Kidney epithelial cell (primary cell): ENCODE measurements at places on chromosomes 2 and 18. TPM values are rescaled to one million over a fixed set of nuclear protein-coding genes. Genes with fewer than 3 reads are reported as not detected.

GRCh38 chr18:38961880-38962279 lies 1396.3 kb upstream of the CELF4 start:
- no peak for DNase-seq

DNA sequence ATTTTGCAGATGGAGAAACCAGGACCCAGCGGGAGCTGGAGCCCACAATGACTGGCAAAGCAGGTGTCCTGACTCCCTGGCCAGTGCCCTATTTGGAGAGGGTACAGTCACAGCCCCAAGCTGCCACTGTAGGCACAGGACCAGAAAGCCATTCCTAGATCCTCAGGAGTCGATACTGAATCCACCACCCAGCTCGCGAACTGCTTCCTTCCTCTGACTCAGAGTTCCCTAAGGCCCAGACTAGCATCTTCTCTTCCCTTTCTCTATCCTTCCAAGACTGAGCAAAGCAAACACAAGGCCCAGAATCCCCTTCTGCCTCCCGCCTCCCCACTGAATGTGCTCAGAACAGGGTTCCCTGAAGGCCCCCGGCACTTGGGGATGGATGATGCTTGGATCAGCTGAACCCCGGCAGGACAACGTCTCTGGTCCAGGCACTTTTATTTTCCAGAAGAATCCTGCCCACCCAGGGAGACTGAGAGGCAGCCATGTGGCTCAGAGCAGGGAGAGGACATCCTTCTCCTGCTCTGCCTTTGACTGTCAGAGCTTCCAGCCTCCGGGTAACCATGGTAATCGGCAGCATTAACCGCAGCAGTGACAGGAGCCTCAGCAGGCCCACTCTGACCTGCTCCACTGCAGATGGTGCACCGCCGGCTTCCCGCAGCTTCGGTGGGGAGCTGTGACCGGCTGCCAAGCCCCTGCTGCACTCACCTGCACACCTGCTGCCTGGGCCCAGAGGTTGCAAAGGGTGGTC lies 34.8 kb upstream of the KLHL29 start:
- DNase-seq = no peak

DNA sequence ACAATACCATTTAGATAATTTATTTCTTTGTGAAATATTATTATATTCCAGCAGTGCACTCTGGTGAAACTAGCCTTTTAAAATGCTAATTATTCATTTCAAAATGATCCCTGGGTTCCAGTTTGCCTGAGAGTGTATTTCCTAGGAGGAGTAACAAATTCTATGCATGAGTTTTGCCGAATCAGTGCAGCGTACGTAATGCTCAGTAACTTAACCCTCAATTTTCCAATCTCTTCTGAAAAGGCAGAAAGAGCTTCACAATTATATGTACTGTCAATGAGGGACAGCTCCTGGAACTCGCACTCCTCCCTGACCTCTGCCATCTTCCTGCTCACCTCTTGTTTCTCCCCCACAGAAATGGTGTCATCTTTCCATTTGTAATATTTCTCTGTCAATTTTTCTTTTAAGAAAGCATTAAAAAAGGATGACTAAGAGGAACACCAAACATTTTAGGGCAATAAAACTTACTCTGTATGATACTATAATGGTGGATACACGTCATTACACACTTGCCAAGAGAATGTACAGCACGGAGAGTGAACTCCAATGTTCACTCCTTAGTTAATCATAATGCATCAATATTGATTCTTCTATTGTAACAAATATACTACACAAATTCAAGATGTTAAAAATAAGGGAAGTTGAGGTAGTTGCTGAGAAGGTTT lies 25.7 kb upstream of the XIRP2 start:
- DNase-seq = no peak

DNA sequence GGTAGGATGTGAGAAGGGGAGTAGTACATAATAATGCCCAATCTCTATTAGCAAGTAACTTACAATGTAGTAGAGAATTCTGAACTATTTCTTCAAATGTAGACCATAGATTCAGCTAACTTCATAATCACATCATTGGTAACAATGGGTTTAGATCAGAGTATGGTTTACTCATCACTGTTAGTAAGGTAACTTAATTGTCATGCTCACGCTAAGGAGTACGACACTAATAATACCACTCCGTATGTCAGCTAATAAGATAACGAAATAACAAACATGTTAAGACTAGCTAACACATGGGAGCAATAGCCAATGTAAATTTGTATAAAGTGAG lies 56.4 kb upstream of the CCDC141 start:
- no peak for DNase-seq

DNA sequence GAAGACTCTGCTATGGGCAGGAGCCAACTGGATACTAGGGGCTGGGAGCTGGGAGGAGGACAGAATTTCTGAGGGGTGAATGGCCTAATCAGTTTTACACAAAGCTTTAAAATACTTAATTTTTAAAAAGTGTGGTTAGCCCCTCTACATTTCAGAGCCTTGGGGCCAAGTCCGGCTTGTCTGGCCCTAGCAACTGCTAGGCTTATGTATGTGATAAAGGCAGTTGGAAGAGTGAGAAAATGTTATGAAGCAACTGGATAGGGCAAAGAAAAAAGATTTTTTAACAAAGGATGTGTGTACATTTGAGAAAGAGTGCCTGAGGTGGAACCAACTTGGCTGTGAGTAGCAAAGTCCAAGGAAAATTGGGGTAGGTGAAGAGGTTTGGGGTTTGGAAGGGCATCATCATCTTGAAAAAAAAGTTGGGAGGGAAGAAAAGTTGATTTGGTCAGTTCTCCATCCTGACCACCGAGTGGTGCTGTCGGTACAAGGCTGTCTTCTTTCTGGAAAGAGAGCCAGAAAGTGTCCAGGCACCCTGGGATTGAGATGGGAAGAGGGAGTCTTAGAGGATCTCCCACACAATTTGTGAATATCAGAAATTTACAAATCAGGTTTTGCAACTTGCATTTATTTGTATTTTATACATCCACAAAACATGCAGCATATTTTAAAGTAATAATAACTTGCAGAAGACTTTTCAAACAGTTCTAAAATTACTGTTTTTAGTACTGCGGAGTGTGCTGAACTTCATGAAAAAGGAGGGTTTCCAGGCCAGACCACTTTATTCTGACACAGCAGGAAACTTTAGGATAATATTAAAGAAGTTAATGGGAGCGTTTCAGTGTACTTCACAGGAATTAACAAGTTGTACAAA lies 10.5 kb upstream of the CDK15 start:
- DNase-seq = no peak

DNA sequence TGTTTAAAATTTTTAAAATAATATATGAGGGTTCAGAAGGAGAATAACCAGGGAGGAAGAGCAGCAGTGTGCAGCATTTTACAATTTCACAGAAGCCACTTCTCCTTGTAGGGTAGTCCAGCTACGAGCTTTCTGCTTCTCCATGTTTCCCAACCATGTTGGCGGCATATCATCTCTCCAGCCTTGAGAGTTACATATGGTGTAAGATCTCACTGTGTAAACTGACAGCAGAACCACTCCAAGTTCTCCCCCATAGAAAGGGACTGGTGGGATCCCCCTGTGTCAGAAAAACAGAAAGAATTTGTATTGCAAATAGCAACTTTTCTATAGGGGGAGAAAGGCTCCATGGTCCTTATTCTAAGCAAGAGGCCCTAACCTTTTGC lies 266.8 kb upstream of the ACVR2A start:
- no peak for DNase-seq

DNA sequence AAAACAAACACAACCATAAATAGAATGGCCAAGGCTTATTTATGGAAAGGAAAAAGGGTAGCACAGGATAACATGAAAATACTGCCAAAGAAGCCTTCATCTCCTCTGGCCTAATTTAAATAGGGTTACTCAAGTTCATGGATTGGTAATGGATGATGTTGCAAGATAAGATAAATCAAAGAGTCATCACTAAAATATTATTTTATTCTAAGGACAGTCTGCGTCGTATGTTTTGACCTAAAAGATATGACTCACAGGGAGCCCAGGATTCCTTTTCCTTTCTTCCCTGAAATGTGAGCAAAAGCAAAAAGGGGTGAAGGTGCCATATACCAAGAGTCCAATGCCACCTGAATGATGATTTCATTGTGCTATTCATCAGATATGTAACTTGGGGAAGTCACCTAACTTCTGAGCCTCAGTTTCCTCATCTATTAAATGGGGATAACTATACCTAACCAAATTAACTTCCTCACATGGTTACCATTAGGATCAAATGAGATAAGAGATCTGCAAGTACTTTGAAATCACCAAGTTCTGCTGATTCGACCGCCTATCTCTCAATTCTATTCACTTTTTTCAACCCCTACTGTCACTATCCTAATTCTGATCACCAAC lies 137.7 kb downstream of the THADA start:
- no peak for DNase-seq

DNA sequence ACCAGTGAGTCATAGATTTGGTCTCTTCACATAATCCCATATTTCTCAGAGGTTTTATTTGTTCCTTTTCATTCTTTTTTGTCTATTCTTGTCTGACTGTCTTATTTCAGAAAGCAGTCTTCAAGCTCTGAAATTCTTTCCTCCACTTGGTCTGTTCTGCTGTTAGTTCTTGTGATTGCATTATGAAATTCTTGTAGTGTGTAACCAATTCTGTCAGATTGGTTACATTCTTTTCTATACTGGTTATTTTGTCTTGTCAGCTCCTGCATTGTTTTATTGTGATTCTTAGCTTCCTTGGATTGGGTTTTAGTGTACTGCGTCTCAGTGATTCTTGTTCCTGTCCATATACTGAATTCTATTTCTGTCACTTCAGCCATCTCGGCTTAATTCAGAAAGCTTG lies 18.6 kb downstream of the EHBP1 start:
- DNase-seq = no peak

GRCh38 chr2:4900242-4900641 lies 791.9 kb upstream of the SOX11 start:
- DNase-seq = no peak

GRCh38 chr2:20877960-20878359 lies 55.1 kb upstream of the LDAH start:
- DNase-seq = no peak

DNA sequence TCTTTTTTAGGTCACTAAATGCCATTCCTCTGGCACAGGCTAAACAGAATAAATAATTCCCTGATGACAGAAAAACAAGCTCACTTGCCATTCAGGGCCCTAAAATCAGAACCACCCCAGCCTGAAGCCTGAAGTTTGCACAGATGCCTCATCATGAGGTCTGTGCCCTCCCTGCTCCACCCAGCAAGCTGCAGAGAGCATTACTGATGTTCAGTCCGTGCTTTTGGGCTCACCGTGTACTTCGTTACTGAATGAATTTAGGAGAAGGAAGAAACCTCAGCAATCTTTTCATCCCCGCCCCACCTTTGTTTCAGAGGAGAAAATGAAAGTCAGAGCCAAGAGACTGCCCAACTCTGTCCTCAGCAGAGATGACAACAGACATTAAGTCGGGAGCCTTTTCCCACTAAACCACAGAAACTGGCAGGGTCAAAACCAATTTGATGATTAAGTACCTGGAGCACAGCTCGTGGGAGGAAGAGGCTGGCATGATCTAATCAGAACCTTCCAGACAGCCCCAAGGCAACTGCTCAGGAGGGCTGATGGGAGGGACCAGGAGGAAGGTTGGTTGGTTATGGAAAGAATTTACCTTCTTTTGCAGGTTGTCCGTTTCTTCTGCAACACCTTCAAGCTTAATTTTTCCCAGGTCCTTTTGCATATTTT lies 122.7 kb downstream of the LAMA1 start:
- peak; percentile 54 for DNase-seq

DNA sequence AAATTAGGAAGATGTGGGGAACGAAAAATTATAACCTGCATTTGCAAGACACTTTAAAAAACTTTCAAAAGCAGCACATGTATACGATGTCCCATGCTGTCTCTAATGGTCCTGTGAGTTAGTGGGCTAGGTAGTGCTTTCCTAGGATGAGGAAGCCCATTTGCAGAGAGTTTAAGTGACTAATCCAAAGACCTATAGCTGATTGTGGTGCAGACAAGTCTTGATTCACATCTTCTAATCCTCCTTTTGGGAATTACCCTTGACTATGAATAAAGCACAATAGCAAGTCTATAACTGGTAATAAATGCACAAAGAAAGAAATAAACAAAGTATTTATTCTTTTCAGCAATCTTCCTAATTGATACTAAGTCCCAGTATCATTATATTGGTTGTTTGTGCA lies 234.6 kb upstream of the FANCL start:
- DNase-seq = no peak

Gene CTNNA2
- total RNA-seq = 2.3 and 3.5 TPM in 2 replicates

Gene DES
- 0.55 and 0.79 TPM in 2 replicates for total RNA-seq

Gene CD302
- 0.92 and 1.4 TPM in 2 replicates for total RNA-seq

Gene SNORC
- total RNA-seq = 2.5 and 3.4 TPM in 2 replicates

Gene TP53I3
- 69.6 and 87.6 TPM in 2 replicates for total RNA-seq
